Fibroblast of lung (primary cell): ENCODE measurements at places on chromosomes 11 and 22.

- peak; percentile 91 for DNase-seq
- H3K27ac ChIP-seq = peak overlapping the region; percentile 99
- H3K4me3 ChIP-seq = no peak overlapping the region
- H3K36me3 ChIP-seq = peaks cover 16% of the 10 kb centered on the region
- peaks cover 33% of the 10 kb centered on the region for H3K4me1 ChIP-seq
These were observed 14.9 kb downstream of the PPM1F start for GRCh38 chr22:21937821-21938070.

DNA sequence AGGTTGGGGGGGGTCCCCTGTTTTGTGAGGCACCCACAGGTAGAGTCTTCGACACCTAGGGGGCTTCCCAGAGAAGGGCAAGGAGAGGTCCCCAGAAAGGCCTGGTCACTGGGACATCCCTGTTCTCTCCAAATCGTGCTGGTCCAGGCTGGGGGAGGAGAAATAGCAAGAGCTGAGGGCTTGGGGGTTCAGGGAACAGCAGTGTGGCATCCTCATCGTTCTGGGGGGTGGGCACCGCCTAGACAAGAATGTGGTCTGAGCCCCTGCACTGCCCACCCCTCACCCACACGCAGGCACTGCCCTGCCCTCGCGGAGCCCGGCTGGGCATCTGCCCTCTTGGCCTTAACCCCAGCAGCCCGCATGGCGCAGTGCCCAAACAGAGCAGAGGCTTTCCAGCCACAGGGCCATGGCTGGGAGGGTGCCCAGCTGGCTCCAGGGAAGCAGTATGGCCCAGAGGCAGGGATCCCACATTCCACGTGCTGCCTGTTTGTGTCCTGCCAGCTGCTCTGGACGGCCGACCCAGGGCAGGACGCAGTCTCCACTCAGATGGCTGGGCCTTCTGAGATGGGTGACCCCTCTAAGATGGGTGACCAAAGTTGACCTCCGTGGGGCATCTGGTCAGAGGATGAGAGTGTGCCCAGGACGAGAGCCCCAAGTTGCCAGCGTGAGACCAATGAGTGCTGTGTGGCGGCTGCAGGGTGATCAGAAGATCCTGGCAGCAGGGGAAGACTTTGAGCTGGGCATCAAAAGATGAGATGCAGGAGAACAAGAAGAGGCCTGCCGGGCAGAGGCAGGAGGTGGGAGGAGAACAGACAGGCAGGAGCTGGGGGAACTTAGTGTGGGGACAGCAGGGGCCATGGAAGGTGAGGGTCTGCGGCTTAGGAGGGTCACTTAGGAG is 14.4 kb downstream of the SCARF2 start:
- peaks cover 14% of the 10 kb centered on the region for H3K4me1 ChIP-seq
- peak; percentile 29 for DNase-seq
- no peaks in the 10 kb centered on the region for H3K27me3 ChIP-seq
- peak overlapping the region; percentile 59 for H3K27ac ChIP-seq
- H3K36me3 ChIP-seq = peaks cover 8% of the 10 kb centered on the region
- no peak overlapping the region for H3K4me3 ChIP-seq

- H3K4me3 ChIP-seq = peak within 1 kb of the TSS; percentile 68
- peak; percentile 84 for DNase-seq
- H3K27me3 ChIP-seq = no peaks in the 10 kb centered on the region
- peak within 1 kb of the TSS; percentile 95 for H3K27ac ChIP-seq
- peaks cover 2% of the 10 kb centered on the region for H3K36me3 ChIP-seq
These were observed at the start of gene CTTN for GRCh38 chr11:70397983-70398833. Gene CTTN (plus strand): TSS chr11:70398529. CDS start chr11:70407298, 8,769 bp downstream.

GRCh38 chr11:95877291-95877690 is 46.6 kb downstream of the MTMR2 start:
- H3K27me3 ChIP-seq = no peaks in the 10 kb centered on the region
- no peak overlapping the region for H3K4me3 ChIP-seq
- no peaks in the 10 kb centered on the region for H3K36me3 ChIP-seq
- peak; percentile 100 for DNase-seq

GRCh38 chr11:48005136-48005535 is 24.8 kb downstream of the PTPRJ start:
- H3K36me3 ChIP-seq = no peaks in the 10 kb centered on the region
- no peak for DNase-seq
- no peaks in the 10 kb centered on the region for H3K27me3 ChIP-seq
- peaks cover 14% of the 10 kb centered on the region for H3K4me1 ChIP-seq
- H3K27ac ChIP-seq = no peak overlapping the region

- H3K27me3 ChIP-seq = no peaks in the 10 kb centered on the region
- no peak overlapping the region for H3K4me3 ChIP-seq
- H3K4me1 ChIP-seq = no peaks in the 10 kb centered on the region
These were observed 29.3 kb downstream of the FAT3 start for GRCh38 chr11:92253945-92254344.

DNA sequence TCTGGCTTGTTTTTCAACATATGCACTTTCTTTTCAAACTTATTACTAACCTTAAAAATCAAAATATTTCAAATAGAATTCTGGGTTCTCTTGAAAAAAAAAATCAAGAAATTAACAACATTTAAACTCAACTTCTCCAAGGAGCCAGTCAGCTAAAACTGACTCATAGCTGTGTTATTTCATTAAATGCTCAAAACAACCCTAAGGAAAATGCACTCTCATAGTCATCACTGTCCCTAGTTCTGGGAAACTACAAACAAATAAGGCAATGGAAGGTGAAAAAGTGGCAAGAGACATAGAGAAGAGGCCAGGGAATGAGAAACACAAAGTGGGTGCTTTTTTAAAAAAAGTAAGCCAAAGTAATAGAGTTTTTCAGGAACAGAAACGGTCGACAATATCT is 4.1 kb upstream of the ARHGAP20 start:
- H3K4me3 ChIP-seq = no peak overlapping the region
- H3K4me1 ChIP-seq = peaks cover 2% of the 10 kb centered on the region
- no peaks in the 10 kb centered on the region for H3K36me3 ChIP-seq
- no peak overlapping the region for H3K27ac ChIP-seq
- no peaks in the 10 kb centered on the region for H3K27me3 ChIP-seq
- peak; percentile 56 for DNase-seq

DNA sequence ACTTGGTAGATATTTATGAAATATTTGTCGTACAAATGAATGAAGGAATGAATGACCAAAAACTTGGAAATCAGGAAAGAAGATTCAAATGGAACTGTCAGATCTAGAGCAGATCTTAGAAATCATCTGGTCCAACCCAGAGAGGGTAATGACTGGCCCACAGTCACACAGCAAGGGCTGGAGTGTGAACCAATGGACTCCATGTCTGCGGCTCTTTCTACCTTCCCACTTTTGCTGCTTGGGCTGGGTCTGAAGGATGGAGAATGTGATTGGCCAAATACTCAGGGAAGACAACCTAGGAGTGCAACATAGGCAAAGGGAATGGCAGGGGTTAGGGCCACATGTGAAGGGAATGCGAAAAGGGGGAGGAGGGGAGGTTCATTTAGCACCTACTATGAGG is 5.8 kb upstream of the DGKZ start:
- H3K4me1 ChIP-seq = peaks cover 2% of the 10 kb centered on the region
- H3K27ac ChIP-seq = no peak overlapping the region
- DNase-seq = no peak

DNA sequence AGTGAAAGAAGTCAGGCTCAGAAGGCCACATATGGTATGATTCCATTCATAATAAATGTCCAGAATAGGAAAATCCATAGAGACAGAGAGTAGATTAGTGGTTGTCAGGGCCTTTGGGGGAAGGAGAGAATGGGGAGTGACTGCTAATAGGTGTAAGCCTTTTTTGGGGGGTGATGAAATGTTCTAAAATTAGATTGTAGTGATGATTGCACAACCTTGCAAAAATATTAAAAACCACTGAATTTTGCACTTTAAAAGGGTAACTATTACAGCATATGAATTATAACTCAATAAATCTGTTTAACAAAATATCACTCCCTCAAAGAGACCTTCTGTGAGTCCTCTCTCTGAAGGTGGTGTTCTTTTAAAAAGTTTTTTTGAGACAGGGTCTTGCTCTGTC is 72.3 kb upstream of the GRK3 start:
- peaks cover 3% of the 10 kb centered on the region for H3K4me1 ChIP-seq
- no peak overlapping the region for H3K27ac ChIP-seq
- H3K4me3 ChIP-seq = no peak overlapping the region
- no peaks in the 10 kb centered on the region for H3K27me3 ChIP-seq

DNA sequence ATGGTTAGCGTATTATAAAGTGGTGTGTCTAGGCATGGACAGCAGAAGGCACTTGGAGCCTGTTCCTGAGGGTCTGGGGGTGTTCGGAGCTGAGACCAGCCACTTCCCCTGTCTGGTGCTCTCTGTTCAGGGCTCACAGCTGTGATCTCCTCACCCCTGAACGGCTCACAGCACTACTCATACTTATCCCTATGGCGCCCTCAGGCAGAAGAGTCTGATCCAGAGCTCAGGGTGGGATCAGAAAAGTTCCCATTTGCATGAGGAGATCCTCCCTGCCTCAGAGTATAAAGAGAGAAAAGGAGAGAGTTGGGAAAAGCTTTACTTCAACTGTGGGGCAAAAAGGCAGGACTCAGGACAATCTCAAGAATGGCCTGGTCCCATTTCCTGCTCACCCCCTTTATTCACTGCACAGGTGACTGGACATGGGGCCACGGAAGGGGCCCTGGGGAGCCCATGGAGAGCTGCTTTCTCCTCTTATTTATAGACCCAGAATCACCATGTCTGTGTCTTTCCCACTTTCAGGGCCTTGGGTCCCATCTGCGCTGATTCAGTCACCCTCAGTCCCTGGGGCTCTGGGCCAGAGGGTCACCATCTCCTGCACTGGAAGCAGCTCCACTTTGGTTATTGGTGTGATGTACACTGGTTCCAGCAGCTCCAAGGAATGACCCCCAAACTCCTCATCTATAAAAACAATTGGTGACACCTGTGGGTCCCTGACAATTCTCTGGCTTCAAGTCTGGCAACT is 97.0 kb upstream of the TOP3B start:
- no peaks in the 10 kb centered on the region for H3K4me1 ChIP-seq
- H3K4me3 ChIP-seq = no peak overlapping the region
- DNase-seq = no peak
- no peak overlapping the region for H3K27ac ChIP-seq
- H3K27me3 ChIP-seq = no peaks in the 10 kb centered on the region
- no peaks in the 10 kb centered on the region for H3K36me3 ChIP-seq

DNA sequence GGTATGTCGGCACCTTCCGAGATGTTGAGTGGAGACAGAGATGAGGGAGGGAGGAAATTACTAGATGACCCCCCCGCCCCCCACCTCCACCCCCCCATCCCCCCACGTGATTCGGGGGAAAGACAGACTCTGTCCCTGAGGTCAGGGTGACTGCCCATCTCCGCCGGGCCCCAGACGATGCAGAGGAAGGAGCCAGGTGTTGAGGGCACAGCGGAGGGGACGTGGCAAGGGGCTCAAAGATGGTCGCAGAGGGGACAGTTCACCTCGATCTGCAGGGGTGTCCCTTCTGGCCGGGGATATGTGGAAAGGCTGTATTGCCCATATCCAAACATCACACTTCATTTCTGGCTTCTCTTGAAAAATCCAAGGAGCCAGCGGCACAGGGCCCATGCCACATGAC is 14.1 kb downstream of the PHF21B start:
- DNase-seq = no peak
- no peaks in the 10 kb centered on the region for H3K4me1 ChIP-seq
- H3K36me3 ChIP-seq = no peaks in the 10 kb centered on the region
- H3K27ac ChIP-seq = no peak overlapping the region
- no peak overlapping the region for H3K4me3 ChIP-seq

DNA sequence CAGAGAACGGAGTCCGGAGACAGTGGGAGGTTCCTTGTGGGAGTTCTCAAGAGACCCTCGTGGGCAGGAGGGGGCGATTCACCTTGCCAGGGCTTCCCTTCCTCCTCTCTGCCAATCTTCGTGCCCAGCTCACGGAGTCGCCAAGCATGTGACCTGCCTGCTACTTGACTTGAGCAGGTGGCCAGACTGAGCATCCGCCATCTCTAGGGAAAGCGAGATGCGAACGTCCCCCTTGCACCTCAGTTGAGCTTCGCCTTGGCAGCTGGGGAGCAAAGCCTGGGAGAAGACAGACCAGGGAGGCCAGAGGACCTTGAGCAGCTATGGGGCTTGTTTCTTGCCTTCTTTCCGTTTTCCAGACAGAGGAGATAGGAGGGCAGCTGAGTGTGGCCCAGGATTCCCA is 123.2 kb downstream of the GRIK4 start:
- no peaks in the 10 kb centered on the region for H3K36me3 ChIP-seq
- H3K27me3 ChIP-seq = no peaks in the 10 kb centered on the region
- DNase-seq = no peak
- H3K4me1 ChIP-seq = no peaks in the 10 kb centered on the region
- no peak overlapping the region for H3K27ac ChIP-seq
